ENCODE measurements at places on chromosomes 16 and 17.

DNA sequence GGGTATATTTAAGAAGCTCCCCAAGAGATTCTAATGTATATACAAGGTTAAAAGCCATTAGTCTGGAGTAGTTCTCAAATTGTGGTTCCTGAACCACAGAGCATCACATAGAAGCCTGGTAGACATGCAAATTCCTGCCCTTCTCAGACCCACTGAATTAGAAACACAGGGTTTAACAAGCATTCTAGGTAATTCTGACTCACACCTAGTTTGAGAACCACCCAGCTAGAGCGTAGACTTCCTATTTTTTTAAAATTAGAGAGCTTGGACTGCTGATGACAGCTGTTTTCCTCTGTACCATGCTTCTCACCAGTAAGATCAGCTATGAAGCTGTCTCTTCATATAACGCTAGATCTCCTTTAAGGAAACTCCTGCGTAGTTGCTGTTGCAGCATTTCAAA, 50.6 kb downstream of the HS3ST3B1 start:
- DNase-seq: no peak

DNA sequence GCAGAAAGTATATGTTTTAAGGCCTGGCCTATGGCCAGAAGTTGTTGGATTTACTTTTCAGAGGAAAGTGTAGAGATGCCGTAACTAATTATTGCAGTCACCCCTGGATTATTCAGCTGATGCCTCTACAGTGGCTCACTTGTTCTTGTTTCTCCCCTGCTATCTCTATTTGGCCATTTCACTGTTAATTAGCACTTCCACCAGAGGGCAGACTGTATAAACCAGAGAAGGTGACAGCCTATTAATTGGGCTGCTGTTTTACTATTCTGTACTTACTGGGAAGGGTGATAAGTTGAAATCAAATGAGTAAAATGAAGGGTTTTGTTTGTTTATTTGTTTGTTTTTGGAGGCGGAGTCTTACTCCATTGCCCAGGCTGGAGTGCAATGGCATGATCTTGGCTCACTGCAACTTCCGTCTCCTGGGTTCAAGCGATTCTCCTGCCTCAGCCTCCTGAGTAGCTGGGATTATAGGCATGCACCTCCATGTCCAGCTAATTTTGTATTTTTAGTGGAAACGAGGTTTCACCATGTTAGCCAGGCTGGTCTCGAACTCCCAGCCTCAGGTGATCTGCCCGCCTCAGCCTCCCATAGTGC, 66.0 kb downstream of the CDK12 start:
- peak; percentile 49 for DNase-seq

- no peak for DNase-seq
Observed at GRCh38 chr17:4127555-4127954, 15.3 kb downstream of the ZZEF1 start.

DNA sequence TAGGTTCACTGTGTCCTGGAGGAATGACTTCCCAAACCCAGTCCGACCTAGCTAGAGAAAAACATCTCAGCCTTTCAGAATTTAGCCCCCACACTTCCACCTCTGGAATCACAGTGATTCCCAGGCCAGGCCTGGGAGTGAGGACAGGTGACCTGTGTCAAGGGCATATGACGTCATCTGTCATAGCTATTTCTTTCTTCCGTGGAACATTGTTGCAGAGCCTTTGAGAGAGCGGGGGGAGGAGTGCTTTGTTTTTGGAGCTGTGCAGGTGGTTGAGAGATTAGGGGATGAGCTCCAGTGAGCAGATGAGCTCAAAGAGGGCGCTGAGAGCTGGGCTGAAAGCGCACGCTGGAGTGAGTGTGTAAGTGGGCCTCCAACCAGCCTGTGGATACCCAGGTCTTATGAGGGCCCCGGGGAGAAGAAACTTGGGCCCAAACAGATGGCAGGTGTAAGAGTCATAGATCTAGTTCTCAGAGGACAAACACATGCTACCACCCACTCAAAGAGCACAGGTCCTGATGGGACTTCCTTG, 344.8 kb downstream of the SNX29 start:
- DNase-seq: no peak

GRCh38 chr17:33330877-33331276, 37.8 kb upstream of the ASIC2 start:
- no peak for DNase-seq

GRCh38 chr16:58010886-58011285, 9.7 kb downstream of the USB1 start:
- no peak for DNase-seq

GRCh38 chr17:8055851-8056231, 17.0 kb downstream of the ALOX15B start:
- no peak for DNase-seq
